SHP77 (cell line): ENCODE measurements at places on chromosomes 5 and 9.

DNA sequence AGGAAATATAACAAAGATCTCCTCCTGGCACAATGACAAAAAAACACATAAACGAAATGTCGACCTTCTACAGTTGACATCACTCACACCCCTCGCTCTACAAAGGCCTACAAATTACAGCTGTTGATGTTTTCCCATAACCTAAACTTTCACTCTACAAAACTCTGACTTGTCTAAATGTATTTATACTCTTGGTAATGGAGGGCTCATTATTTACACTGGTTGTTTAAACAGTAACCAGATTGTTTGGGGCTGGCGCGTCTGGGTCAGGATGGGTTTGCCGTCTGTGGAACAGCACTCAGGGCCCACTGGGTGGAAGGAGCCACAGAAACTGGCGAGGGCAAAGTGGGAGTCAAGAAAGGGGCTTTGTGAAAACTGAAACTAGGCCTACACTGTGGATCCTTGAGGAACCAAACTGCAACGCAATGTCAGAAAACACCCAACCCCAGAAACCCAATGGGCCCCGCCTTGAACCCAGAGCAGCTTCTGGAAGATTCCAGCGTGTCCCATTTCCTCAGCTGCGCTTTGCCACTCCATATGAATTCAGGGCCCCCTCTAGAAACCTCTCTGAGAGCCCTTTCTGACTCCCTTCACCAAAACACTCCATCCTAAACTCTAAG, 136.7 kb downstream of the ROR2 start:
- no peak for DNase-seq

GRCh38 chr5:134590992-134591659, 41.5 kb downstream of the SAR1B start:
- no peak for DNase-seq

DNA sequence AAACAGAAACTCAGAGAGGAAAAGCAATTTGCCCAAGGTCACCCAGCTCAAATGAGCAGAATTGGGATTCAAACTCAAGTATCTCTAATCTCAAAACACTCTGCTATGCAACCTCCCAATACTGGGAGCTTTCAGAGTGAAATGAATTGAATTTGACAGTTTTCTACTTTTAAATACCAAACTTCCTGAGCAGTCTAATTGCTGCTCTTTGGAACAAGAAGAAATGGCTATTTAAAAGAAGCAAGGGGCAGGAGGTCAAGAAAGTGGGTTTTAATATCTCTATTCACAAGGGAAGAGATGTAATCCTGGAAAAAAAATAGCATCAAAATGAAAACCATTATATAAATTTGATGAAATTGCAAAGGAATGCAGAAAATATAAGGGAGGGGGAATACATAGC, 142.6 kb downstream of the INSYN2B start:
- DNase-seq, result no peak

- peak; percentile 56 for DNase-seq
Measured at GRCh38 chr9:114911167-114911821, 19.1 kb downstream of the TNFSF8 start.

GRCh38 chr5:142572006-142572405, 113.9 kb downstream of the FGF1 start:
- no peak for DNase-seq

- no peak for DNase-seq
Measured at GRCh38 chr9:89427621-89428221, 70.2 kb downstream of the SEMA4D start.

DNA sequence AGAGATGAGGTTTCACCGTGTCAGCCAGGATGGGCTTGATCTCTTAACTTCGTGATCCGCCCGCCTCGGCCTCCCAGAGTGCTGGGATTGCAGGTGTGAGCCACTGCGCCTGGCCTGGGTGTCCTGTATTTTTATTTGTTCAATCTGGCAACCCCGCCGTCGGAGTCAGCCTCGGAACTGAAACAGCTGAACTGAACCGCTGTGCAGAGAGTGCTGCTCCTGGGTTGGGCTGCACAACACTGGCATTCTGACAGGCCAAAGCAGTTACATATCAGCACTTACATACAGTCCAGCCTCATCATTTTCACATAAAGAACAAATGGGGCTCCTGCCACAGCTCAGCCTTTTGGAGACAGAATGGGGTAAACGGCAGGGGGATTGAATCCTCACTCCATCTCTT, 185.6 kb downstream of the C9orf50 start:
- no peak for DNase-seq

- no peak for DNase-seq
Measured at GRCh38 chr9:87677776-87678587, 47.9 kb upstream of the CTSL start.

DNA sequence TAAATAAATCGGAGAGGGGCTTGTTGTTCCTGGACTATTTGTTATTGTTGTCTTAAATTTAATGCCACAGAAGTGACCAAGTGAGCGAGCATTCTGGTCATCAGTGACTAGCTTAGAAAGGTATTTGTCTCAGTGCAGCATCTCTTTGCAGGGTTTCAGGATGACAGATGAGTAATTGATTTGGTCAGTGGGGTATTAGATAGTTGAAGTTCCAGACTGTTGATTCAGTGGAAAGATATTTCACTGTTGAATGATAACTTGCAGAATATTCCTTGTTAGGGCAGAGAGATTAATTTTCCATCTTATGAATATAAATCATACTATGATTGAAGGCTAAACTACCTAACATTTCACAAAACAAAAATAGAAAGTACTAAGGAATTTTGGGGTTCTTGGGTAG, 122.4 kb downstream of the TRIO start:
- DNase-seq, result no peak

DNA sequence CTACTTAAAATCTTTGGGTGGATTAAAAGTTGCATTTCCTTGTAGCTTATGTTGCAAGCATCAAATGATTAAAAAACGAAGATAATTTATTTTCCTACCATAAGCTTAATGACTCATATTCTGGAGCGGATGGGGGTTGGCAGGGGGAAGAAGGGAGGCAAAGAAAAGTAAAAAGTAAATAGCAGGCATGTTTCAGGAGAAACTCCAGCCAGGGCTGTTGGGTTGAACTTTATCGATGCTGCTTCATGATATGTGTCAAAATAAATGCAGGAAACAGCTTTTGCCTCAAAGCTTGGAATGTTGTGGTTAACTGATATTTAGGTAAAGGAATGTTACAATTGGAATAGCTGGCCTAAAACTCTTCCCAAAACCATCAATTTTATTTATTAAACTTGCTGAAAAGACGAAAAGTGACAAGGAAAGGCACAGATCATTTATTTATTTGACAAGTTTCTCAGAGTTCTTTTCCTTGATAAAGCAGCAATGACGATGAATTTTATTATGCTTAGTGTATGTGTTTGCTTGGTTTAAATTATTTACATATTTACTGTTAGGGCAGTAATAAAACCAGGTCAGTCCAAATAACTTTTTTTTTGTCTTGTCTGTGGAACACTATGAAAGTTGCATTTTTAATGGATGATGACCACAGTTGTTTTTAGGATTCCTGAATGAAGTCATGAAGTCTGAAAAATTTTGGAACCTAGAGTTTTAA, 177.9 kb downstream of the PCSK1 start:
- no peak for DNase-seq

DNA sequence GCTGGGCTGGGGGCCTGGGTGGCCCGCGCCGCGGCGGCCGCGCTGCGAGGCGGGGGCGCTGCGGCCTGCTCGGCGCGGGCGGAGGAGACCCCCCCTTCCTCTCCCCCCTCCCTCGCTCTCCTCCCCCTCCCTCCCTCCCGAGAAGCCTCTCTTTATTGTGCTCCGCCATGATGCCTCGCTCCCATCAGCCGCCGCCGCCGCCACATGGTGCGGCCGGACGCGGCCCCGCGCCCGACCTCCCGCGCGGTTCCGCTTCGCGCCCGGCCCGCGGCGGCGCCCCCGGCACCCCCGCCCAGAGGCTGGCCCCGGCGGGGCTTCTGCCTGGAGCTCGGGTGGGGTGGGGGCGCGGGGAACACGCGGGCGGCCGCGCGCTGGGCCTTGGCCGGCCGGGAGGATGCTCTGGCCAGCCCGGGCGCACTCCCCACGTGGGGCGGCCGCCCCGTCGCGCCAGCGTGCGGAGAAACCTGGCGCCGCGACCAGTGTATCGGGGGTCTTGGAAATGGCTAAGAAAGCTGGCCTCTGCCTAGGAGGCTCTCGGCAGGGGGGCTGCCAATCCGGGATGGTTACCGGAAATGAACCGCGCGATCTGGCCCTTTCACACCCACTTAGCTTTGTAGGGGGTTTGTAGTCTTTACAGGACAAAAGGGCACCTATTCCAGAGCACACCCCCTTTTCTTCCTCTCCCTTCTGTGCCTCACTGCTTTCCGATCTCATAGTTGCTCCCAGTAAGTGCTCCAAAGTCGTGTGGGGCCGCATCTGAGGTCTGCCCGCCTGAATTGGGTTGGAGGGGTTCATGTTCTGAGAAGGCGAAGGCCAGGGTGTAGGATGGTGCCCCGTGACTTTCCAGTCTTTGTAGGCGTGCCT, 1.0 kb downstream of the SET start:
- DNase-seq, result peak; percentile 48

GRCh38 chr5:142769251-142769792, 855 bp upstream of the ARHGAP26 start:
- DNase-seq, result peak; percentile 45

DNA sequence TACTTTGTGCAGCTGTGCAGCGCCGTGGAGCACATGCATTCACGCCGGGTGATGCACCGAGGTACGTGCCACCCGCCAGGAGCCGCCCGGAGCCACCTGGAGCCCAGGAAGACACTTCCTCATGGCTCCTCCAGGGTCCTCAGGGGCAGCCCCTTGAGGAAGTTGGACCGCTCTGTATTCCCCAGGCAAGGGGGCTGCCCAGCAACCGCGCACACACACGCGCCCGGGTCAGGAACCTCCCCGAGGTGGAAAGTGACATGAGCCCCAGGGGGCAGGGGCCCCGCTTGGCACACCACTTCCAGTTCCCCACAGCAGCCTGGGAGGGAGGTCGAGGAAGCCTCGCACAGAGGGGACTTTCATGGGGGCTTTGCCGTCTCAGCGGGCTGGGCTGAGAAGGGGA, 68.6 kb downstream of the NEK6 start:
- DNase-seq, result no peak

GRCh38 chr9:80066931-80067330, 495.2 kb downstream of the TLE4 start:
- no peak for DNase-seq

DNA sequence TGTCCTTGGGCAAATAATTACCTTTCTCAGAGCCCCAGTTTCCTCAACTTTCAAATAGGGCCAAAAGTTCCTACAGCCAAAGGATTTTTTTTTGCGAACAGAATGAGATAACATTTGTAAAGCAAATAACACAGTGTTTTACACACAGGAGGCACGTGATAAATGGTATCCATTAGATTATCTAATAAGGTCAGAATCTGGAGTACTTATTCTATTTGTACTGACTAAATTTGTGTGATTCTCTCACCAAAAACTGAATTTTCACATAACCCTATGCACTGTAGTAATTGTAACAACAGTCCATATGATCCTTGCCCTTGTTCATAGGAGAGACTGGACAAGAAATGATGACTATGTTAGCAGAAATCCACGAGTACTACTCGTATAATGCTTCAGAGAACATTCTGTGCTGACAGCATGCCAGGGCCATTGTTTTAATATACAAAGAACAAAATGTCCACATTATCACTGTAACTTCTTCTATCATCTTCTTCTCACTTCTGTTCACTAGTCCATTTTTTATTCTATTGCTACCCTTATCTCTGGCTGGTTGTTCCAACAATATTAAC, 13.9 kb upstream of the FEM1C start:
- DNase-seq, result no peak

GRCh38 chr5:62465985-62466925, 53.7 kb downstream of the IPO11 start:
- DNase-seq, result no peak

GRCh38 chr5:171660434-171660833, 125.2 kb upstream of the SMIM23 start:
- DNase-seq, result no peak

GRCh38 chr5:149410071-149410470, 31.0 kb upstream of the IL17B start:
- no peak for DNase-seq

DNA sequence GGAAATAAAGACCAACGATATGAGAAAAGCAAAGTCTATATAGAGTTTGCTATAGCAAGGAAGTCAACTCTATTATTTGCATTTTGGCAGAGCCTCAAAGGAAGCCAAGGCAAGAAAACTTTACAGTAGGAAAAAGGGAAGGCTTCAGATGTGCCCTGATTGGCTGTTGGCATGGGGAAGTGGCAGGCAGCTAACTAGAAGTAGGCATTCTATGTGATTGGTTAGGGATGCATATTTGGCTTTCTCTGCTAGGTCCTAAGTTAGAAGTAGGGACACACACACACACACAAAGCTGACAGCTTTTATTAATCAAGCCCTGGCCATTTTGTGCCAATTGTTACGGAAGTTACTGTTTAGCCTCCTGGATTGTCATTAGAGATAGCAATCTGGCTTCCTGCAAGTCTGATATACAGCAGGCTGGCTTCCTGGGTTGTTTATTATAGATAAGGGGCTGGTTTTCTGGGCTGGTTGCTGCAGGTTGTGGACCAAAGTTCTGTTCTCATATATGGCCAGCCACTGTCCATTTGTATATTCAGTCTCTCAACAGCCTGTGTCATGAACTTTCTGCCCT, 308.1 kb upstream of the GRAMD2B start:
- no peak for DNase-seq

DNA sequence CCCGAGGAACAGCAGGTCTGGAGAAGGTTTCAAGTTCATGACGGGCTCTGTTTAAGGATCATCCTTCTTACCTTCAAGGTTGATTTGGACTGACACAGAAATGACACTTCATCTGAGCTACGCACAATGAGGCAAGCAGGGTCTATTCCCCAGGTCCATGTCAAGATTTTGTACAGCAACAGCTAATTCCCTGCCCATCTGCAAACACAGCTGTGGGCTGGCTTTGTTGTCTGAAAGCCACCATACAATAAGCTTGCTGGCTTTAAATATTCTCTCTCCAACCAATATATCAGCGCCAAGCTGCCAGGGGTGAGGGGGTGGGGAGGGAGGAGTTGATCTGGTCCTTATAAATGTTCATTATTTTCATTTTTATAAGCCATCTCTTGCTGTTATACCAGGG, 92.0 kb downstream of the OTULIN start:
- peak; percentile 73 for DNase-seq

- DNase-seq, result no peak
Measured at GRCh38 chr9:134557331-134557730, 84.3 kb upstream of the COL5A1 start.

GRCh38 chr5:57903458-57903857, 420.8 kb upstream of the ACTBL2 start:
- DNase-seq, result no peak

DNA sequence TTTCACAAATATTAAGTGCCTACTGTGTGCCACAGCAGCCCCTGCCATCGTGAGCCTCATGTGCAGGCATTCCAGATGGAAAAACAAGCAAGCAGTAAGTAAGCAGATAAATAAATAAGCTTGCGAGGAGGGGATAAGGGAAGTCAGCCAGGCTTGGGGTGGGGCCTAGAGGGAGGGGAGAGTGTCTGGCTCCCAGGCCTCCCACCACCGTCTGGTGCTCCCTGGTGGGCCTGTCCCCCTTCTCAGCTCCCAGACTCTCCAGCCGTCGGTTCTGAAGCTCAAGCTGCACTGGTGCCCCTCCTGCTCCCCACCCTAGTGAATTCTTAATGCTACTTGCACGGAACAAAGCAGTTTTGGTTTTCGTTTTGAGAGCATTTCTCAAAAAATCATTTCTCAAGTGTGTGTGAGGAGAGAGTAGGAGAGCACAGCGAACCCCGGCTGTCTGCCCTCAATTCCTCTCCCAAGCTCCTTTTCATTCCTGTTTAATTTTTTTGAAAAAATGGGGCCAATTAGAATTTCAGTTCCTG, 6.6 kb upstream of the IER5L start:
- DNase-seq, result no peak

GRCh38 chr5:82351754-82352145, 73.6 kb upstream of the RPS23 start:
- DNase-seq, result peak; percentile 28
